ENCODE measurements at places on chromosomes 5 and 9. TPM values are rescaled to one million over a fixed set of nuclear protein-coding genes. Genes with fewer than 3 reads are reported as not detected.

FBLL1 gene
- not detected for total RNA-seq

DNA sequence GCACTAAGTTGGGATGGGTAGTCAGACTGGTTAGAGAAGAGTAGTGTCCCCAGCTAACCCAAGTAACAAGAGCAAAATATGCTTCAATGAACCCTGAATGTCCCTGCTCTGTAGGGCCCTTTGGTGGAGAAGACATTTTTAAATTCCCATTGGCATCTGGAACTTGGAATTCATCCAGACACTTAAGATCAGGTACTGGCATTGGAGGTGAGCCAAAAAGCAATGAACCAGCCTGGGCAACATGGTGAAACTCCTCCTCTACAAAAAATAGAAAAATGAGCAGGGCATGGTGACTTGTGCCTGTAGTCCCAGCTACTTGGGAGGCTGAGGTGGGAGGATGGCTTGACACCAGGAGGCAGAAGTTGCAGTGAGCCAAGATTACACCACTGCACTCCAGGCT is 58.9 kb upstream of the ZNF618 start:
- no peaks in the 10 kb centered on the region for H3K4me1 ChIP-seq
- no peak for DNase-seq
- H3K4me3 ChIP-seq = no peak overlapping the region
- no peaks in the 10 kb centered on the region for H3K36me3 ChIP-seq
- H3K27ac ChIP-seq = no peak overlapping the region

DNA sequence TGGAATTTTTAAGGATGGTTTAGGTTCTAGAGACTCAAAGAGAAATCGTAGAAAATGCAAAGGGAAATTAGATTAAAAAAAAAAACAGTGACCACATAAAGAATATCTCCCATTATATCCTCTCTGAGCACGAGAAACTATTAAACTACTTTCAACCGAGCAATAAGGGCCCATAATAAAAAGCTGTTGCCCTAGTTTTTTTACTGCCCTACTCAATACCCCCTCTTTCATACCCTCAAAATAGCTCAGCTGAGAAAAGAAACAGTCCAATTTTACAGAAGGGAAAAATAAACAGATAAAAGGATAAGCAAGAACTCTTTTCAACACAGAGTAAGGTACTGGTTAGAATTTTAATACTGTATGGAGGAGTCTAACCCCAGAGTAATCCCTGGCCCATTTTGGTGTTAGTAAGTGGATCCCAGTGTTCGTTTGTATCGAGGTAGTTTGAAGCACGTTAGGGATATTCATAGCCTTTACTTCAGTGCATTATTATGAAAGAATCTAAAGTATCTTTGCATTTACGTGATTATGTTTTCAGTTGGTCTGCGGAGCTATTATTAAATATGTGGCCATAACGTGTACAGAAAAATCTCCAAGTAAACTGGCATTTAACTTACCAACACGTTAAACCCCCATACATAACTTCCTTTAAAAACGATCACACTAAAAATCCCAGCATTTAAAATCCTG is 980 bp upstream of the RHOBTB3 start:
- H3K4me1 ChIP-seq = no peaks in the 10 kb centered on the region
- H3K27ac ChIP-seq = peak overlapping the region; percentile 73
- no peaks in the 10 kb centered on the region for H3K27me3 ChIP-seq
- H3K4me3 ChIP-seq = peak overlapping the region; percentile 75
- DNase-seq = no peak
- no peaks in the 10 kb centered on the region for H3K36me3 ChIP-seq

DNA sequence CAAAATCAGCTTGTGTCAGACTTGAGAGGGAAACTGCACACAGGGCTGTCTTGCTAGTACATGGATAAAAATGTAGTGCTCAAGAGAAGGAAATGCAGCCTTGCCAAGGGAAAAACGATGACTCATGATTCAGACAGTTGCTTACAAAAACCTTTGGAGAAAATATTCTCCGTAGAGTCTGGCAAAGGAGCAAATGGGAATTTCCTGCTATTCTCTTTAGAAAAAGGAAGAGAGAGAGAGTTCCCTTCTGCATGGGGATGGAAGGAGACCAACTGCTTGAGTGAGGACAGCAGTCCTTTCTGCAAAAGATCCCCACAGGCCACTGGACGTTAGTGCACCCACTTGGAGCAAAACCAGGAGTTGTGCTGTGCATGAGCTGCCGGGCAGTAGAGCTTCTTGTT is 7.6 kb downstream of the IFNB1 start:
- peak; percentile 63 for DNase-seq
- no peaks in the 10 kb centered on the region for H3K4me1 ChIP-seq
- no peak overlapping the region for H3K27ac ChIP-seq
